ENCODE measurements at places on chromosomes 5 and 9.

DNA sequence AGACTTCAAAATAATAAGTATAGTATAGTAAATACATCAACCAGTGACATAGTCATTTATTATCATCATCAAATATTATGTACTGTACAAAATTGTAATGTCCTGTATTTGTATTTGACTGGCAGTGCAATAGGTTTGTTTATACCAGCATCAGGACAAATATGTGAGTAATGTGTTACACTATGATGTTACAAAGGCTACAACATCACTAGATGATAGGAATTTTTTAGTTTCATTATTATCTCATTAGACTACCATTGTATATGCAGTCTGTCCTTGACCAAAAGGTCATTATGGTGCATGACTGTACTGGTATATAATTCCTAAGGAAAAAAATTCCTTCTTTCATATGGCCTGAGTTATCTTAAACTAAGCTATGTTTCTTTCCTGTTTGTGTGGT lies 63.6 kb upstream of the VCAN start:
- no peak for DNase-seq

GRCh38 chr9:97615439-97616072 lies 17.6 kb downstream of the TSTD2 start:
- DNase-seq, result no peak

DNA sequence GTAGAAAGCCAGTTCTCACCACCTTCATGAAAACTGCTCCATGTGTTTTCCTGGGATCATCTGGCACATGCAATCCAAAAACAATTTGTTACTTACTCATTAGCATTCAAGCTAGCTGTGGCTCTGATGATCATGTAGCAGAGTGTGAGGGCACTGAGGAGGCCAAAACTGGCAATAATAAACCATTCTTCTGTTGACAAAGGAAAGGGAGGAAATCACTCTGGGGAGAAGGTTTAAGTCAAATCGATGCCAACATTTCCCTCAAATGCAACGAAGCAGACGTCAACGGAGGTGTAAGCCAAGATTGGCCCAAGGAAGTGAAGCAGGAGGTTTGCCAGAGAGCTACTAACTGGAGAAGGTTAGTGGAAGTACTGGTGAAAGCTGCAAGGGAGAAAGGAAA lies 55.7 kb upstream of the TBC1D9B start:
- no peak for DNase-seq

GRCh38 chr9:32942755-32943460 lies 58.5 kb downstream of the APTX start:
- no peak for DNase-seq

DNA sequence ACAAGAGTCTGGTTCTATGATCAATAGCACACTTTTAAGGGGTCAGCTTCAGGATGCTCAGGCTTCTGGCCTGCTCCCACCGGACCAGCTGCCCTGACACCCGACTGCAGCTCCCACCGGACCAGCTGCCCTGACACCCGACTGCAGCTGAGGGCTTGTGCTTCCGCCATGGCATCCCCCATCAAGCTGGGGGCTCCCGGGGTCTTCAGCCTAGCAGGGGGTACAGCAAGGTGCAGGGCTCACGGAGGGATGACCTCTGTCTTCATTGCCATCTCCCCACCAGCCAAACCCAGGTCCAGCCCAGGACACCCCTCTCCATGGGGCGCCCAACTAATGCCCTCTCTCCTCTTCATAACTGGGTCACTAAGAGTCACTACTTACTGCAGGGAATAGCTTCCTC lies 1.9 kb downstream of the FLT4 start:
- DNase-seq, result no peak

DNA sequence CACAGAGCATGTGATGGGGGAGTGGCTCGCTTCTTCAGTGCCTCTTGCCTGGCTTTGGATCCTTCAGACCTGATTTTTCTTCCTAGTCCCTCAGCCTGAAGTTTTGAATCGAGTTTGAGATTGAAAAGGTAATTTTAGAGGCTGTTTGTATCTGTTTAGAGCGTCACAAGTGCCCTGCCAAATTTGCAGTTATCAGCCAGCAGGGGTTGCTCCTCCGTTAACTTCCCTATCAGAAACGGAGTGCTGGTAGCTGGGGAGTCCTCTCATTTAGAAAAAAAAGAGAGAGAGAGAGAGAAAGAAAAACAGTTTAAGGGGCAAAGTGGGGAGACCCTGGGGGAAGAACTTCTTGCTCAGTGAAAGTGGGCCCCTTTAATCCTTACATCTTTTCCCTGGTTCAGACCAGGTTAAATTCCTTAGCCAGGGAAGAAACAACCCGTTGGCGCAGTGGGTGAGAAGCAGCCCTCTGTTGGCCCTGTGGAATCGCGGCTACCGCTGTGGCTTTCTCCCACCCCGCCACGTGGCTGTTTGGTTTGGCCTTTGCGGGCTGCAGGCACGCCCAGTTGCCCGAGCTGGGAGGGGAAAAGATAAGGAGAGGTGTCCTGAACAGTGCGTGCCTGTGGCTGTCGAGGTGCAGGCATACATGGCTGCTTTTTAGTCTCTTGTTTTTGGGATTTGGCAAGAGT lies 576.7 kb upstream of the ACO1 start:
- no peak for DNase-seq

DNA sequence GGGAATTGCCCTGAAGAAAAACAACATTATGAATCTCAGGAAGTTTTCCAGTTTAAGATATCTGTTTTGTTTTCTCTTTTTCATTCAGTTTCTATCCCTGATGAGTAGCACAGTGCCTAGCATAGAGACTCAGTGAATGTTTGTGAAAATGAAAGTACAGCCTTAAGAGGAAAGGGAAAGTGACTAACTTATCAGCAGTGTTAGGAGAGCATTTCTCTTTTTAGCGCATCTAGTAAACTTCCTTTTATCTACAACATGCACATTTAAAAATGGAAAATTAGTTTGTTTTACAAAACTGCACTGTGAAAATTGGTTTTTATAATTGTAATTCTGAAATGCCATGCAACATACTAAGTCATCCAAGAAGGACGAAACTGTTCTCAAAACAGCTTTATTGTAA lies 110.8 kb downstream of the SMARCA2 start:
- no peak for DNase-seq

DNA sequence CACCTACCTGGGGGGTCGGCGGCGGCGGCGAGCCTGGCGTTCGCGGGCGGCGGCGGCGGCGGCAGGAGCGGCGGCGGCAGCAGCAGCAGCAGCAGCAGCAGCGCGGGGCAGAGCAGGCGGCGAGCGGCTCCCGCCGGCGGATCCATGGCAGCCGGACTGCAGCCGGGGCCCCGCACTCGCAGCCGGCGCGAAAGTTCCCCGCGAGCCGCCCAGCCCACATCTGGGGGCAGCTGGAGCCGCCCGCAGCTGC lies 153 bp downstream of the ADAMTS2 start:
- no peak for DNase-seq

DNA sequence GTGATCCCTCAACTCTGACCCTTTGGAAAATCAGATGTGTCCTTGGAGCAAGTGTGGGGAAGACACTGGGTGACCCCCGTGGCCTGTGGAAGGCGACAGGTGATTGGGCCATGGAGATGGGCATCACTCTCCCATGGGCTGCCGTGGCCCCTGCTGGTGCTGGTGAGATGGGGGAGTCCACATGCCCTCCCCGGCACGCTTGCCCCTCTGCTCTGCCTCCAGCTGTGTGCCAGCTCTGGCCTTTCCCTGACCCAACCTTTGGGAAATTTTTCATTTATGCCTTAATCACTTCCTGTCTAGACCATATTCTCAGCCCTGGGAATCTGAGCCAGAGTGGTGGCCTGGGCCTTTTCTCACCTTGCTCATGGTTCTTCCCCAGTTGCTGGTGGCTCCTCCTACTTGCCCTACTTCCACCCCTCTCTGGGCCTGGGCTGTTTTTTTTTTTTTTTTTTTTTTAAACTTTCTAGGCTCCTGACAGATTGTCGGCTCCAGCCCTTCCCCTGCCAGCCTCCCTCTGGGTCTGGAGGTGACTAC lies 56.6 kb downstream of the RGS3 start:
- no peak for DNase-seq

GRCh38 chr9:103014242-103014641 lies 19.1 kb downstream of the CYLC2 start:
- no peak for DNase-seq

DNA sequence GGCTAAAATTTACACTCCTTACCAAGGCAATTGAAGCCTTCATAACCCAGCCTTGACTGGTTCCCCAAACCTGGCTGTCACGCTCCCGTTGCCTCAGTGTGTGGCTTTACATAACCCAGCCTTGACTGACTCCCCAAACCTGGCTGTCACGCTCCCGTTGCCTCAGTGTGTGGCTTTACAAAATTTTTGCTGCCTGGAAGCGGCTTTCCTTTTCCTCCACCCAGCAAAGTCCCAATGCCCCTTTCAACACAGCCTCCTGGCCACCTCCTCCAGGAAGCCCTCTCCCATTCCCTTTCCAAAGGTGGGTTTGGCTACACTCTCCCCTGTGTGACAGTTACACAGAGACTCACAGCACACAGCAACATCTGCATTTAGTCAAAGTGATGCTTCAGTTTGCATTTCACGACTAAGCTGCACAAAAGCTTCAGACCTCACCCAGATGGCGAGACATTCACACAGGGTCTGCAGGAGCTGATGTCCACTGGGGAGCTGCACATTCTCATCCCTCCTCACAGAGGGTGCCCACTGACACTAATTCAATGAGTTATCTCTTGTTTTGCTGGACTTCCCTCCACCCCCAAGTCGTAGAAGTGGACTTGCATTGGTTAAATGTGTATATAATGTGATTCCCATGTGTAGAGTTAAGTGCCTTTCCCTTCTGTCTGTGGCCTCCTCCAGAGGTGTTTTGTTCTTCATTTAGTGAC lies 156.6 kb upstream of the PHYKPL start:
- no peak for DNase-seq

DNA sequence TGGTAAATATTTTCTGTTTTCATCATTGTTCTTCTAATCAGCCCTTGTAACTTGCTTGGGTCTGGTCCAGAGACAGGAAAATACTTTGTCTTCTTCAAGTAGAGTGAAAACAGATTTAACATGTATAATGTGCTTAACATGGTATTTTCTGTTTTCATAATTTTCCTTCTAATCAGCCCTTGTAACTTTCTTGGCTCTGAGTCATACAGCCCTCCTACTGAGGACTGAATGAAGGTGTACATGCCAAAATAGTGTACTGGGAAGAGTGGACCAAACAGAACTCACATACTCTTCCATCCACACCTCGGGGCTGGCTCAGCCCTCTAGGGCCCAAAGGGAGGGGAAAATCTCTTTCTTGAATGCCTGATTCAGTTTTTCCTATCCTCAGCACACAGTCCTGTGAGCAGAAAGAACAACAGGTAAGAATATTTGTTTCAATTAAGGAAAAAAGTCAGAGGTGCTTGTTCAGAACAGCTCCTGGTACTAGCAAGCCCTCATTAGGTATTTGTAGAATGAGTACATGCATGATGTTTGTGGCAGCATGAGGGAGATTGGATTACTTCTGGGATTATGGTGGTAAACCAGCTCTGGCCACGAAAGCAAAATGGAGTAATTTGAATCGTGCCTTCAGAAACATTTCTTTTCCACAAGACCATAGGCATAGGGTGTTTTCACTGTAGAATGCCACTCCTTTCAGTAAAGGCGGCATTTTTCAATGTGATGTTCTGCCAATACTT lies 24.2 kb upstream of the MACIR start:
- no peak for DNase-seq

DNA sequence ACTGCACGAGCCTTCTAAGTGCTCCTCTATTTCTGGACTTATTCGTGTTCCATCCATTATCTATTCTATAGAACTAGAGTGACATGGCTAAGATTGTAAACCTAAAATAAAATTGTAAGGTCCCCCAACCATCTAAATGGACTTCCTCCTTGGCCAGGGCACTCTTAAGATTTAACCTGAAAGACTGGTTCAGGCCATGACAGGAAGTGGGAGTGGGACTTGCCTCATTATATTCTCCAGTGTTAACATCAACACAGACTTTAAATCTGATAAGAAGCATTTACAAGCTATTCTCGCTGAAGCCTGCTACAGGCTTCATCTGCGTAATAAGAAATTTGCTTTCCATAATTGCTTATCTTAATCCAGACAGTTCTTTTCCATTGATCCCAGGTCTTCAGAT lies 117.0 kb downstream of the SSBP2 start:
- no peak for DNase-seq

GRCh38 chr5:145847499-145848497 lies 12.7 kb upstream of the PRELID2 start:
- DNase-seq, result no peak

- DNase-seq, result no peak
Measured at GRCh38 chr5:98458726-98459125, 314.7 kb upstream of the RGMB start.

DNA sequence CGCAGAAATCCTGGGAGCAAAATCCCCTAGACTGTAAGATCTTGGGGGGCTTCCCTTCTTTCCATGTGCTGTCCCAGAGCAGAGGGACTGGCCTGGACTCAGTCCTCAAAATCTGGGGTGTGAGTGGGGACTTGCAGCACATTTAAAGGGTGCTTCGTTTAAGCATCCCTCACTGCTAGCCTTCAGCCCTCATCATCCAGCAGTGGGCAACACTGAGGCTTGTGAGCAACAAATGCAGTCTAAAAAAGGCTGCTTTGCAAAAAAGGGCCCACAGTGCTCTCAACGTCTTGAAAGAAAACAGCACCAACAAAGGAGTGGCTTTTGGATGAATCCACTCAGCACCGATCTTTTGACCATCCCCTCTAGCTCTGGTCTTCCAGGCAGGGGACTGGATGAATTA lies 128.3 kb upstream of the TBC1D2 start:
- DNase-seq, result no peak

GRCh38 chr9:92534674-92535073 lies 1.1 kb downstream of the ECM2 start:
- DNase-seq, result no peak

DNA sequence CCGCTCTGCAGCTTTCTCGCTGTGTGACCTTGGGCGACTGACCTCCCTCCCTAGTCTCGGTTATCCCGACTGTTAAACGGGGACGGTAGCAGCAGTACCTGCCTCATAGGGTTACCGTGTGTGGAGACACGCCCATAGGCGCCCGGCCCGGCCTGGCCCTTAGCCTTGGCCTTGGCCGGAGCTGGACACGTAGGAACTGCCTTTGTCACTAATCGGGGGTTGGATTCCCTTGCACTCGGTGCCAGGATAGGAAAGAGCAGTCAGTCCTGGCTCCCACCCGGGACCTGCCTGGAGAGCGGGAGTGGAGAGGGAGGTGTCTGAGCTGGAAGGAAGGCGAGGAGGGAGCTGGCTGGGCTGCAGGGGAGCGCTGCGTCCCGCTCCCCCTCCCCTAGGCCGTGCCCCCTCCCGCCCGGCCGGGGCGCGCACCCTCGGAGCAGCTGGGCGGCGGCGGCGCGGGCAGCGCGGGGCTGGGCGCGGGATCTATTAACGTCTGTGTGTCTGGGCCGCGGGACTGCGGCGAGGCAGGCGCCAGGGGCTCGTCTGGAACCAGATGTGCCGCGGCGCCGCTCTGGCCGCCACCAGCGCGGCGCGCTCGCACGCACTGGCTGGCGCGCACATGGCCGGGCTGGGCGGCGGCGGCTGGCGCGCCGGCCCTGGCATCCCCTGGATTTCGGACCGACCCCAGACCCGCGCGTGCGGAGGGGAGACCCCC lies 31.7 kb downstream of the PRRX2 start:
- DNase-seq, result no peak

- DNase-seq, result no peak
Measured at GRCh38 chr9:107833295-107833694, 343.7 kb upstream of the KLF4 start.
